ENCODE measurements at places on chromosomes 2 and 18.

DNA sequence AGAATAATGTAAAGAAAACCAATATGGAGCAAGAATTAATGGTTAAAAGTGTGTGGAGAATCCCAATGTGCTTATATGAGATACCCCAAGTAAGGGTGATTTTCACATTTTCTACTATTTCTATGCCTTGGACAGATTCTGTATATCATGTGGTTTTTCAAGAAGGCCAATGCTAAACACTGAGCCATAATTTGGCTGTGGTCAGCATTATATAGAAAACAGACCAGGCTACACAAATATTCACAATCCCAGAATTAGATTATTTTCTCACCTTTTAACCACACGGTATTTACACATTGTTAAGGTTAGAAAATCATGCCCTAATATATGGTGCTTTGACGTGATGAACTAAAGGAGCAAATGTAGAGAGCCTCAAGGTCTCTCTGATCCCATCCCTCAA, 277.4 kb upstream of the LRATD1 start:
- DNase-seq = no peak

DNA sequence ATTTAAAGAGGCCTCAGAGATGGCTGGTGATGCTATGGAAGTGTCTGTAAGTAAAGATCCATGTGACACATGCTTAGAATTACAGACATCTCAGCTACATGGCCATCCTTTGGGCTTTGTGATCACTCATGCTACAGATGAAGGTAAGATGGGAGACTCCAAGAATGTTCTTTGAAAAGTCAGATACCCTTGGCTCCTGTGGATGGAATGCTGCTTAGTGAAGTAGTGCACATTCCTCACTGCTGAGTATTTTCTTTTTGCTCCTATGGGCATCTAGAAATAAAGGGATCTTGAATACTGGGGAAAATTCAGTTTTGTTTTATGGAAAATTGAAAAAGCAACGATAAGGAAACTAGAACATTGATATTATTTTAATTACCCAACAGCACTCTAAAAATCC, 55.2 kb upstream of the REV1 start:
- no peak for DNase-seq

DNA sequence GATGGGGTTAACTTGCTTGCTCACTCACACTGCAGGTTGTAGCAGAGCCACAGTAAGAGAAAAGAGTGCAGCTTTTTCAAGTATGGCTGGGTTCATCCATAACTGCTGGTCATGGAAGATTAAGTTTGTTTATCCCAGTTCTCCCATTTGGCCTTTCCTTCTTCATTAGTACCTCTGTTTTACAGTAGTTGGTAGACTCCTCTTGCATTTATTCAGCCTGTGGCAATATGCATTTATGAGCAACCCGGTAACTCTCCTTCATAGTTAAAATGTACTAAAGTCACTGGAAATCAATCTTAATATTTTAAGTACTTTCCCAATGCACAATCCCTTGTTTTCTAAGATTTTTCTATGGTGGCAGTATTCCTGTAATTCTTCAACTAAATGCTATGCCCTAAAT, 14.0 kb downstream of the FTCDNL1 start:
- no peak for DNase-seq

- DNase-seq = no peak
These were observed at the start of gene NLRC4 for GRCh38 chr2:32264422-32265105. Gene NLRC4 (minus strand): TSS chr2:32264886. CDS start chr2:32256775, 8,111 bp downstream.

DNA sequence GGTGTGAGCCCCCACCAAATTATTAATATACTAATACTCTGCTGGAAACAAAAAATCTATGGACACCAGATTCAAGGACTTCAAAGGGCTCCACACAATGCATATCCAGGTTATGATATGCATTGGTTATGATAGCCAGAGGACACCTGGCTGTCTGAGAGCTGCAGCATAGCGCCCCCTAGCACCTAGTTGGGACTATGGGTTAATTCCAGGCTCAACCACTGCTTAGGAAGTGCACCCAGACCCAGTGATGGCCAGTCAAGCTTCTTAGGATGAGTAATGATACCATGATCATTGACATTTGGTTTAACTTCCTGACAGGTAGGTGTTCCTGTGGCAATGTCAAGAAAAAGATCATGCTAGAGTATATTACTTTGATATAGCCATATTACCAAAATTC, 3.8 kb upstream of the FRZB start:
- no peak for DNase-seq

DNA sequence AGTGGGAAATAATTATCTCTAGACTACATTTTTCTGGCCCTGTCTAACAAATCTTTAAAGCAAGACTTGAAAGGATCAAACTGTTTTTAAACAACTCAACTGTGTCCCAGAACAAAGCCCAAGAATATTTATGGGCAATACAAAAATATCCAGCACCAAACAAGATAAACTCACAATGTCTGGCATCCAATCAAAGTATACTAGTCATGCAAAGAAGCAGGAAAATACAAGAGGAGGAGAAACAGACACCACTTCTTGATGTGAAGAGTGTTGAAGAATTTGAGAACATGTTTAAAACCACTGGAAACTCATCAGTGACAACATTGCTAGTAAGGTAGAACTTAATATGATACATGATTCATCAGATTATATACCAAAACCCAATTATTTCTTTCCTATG, 66.1 kb upstream of the CDC42EP3 start:
- DNase-seq = no peak

GRCh38 chr2:172861098-172861497, 125.5 kb downstream of the RAPGEF4 start:
- no peak for DNase-seq

- DNase-seq = no peak
These were observed 334.2 kb downstream of the GRB14 start for GRCh38 chr2:164287056-164287455.

GRCh38 chr2:221851531-221852045, 279.5 kb upstream of the EPHA4 start:
- no peak for DNase-seq

DNA sequence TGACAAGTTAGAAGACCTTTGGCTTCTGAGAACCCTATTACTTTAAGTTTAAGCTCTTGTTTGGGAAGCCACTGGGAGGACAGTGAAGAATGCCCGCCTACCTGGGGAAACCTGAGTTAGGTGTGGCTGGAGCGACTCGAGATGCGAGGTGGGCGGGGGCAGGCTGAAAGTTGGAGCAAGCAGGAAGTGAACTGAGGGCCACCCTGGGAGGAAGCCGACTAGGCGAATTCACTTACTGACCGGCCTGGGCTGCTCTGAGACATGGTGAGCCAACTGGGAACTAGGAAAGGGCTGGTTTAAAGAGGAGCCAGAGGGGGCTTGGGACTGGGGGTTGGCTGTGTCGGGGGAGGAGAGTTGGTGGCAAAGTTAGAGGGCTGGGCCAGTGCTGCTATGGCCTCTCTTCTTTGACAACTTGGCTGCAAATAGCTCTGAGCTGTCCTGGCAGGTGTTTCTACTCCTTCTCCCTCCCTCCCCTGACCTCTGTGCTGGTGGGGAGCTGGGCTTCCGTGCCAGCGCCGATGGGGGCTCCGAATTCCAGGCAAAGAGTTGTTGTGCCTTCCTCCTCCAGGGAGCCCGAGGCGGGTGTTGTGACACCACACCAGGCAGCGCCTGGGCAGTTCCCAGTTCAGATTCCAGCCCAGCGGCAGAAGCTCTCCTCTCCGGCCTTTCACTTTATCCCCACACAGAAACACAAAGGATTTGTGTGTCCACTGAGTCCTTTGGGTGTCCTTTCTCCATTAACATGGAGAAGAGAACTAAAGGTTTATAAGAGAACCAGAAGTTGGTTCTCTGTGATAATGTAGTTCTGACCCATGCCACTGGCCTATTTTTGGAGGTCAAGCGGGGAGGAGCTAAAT, at the start of gene VAMP8:
Gene VAMP8 (plus strand): TSS at position 201 of the 857 bp plus-strand sequence. CDS start 61 bp downstream, at position 262.
- peak; percentile 79 for DNase-seq

- no peak for DNase-seq
These were observed 12.5 kb downstream of the KCNIP3 start for GRCh38 chr2:95309599-95309998.

DNA sequence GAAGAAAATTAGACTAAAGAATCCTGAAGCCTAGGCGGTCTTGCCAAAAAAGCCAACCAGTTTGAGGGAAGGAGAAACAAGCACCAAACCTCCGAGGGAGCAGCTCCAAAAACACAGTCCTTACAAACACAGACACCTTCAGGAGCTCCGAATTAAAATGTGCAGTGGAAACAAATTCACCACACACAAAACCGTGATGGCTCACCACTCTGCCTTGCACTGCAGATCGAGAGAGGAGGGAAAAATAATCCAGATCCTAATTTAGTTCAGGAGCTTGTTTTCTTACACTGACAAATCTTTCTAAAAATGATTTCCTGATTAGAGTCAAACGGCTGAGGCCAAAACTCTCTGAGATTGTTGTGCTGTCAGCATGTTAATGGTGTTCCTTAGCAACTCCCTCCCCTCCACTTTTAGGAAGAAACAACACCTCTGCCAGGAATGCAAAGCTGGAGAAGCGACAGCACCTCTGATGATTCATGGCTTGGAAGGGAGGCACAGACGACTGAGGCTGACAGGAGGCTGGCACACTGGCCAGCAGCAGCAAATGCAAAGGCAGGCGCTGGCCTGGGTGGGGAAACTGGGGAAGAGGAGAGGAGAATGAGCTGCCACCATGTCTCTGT, 249.4 kb upstream of the KLHL29 start:
- DNase-seq = peak; percentile 15

GRCh38 chr18:79453816-79454735, 58.3 kb downstream of the NFATC1 start:
- no peak for DNase-seq

DNA sequence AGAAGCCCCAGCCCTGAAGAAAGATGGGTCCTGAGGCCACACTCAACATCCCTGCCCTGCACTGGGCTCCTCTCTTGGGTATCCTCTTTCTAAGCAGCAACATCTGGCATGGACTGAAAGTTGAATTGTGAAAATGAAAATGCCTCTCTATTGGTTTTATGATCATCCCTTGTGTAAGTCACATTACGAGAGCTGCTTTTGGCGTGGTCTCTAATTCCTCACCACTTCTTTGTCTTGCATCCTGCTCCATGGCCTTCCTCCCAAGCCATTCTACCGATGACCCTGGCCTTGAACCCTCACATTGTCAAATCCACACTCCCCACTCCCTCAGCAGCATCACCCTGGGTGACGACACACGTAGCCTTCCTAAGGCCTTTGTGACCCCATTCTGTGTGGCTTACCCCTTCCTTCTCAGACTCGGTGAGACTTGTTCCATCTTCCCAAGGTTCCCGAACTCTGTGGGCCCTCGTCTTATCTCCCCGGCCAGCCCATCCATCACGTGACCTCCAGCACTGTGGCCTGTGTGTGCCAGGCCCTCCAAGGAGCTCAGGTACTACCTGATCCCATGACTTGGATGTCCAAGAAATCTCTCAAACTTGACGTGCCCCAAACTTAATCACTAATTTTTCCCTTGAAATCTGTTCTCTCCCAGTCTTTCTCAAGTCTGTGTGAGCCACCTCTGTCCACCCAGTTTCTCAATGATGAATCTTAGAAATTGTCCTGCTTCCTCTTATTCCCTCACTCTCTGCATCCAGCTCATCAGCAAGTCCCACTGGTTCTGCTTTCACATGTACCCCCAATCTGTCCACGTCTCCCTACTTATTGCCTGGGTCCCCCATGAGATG, 194.7 kb upstream of the HS6ST1 start:
- no peak for DNase-seq

- no peak for DNase-seq
These were observed 199.8 kb upstream of the CCDC68 start for GRCh38 chr18:55159027-55159426.

GRCh38 chr18:75945265-75945933, 517.9 kb upstream of the SMIM21 start:
- no peak for DNase-seq

- DNase-seq = no peak
These were observed 117.5 kb upstream of the CCDC68 start for GRCh38 chr18:55076643-55077218.

GRCh38 chr18:3281456-3282400, 19.8 kb downstream of the MYL12B start:
- no peak for DNase-seq

GRCh38 chr18:41262688-41263087, 692.3 kb upstream of the PIK3C3 start:
- DNase-seq = no peak

DNA sequence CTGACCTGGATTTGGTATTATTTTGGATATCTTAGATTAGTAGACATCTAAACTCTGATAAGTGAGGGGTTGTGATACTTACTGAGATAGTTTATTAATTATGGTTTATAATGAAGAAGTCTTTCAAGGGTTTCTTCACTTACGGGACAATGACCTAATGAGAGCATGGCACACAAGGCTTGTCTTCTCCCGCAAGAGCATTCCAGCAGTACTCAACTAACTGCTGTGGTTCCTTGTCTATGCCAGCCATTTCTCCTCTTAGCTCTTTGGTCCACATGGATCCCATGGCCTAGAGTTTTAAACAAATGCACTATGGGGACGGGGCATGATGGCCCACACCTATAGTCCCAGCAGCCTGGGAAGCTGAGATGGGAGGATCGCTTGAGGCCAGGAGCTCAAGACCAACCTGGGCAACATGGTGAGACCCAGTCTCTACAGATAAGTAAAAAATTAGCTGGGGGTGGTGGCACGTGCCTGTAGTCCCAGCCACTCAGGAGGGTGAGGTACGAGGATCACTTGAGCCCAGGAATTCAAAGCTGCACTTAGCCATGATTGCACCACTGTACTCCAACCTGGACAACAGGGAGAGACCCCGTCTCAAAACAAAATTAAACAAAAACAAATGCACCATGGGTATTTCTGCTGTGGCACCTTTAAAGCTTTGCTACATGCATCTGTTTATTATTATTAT, 161.7 kb upstream of the MYCN start:
- DNase-seq = no peak

GRCh38 chr2:23037596-23037995, 347.4 kb upstream of the KLHL29 start:
- DNase-seq = no peak

GRCh38 chr2:238314576-238314975, 5.7 kb upstream of the TRAF3IP1 start:
- DNase-seq = no peak

DNA sequence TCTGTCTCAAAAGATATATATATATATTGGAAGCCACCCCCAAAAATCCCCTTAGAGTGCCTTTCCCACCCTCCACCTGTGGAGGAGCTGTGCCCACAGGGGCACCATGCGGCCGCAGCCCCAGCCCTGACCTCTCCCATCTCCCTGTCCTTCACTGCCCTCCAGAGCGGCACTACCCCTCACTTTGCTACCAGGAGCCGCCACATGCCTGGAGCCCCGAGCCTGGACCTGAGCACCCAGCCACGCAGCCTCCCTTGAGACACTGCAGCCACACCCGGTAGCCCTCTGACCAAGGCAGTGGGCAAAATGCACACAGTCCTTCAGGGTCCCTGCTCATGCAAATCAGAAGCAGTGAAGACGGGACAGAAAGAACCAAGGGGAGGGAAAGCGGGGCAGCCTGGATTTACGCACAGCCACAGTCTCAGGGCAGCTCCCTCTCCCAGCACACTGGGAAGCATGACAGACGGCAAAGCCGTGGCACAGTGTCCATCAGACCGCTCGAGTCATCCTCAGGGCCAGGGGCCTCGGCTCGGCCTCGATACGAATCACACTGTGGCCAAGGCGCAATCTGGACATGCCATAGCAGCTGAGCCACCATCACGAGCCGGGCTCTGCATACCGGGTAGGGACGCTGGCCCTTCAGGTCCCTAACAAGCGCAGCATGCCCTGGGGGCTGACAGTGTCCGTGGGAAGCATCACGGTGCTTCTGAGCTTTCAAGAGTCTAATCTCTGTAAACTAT, 10.1 kb downstream of the HDAC4 start:
- DNase-seq = no peak

All from psoas muscle (tissue), 8 donors.